Breast epithelium (tissue), 4 donors: ENCODE measurements at places on chromosomes 5 and 9. TPM values are rescaled to one million over a fixed set of nuclear protein-coding genes. Genes with fewer than 3 reads are reported as not detected.
A peak's percentile ranks its signal among the peaks of the same experiment; 100 is the strongest.

TLX3 gene
- not detected for total RNA-seq

AIF1L gene
- 33.8 TPM for total RNA-seq

RALGPS1 gene
- 15.1 TPM for total RNA-seq

WDR38 gene
- 0.33 TPM for total RNA-seq

DNA sequence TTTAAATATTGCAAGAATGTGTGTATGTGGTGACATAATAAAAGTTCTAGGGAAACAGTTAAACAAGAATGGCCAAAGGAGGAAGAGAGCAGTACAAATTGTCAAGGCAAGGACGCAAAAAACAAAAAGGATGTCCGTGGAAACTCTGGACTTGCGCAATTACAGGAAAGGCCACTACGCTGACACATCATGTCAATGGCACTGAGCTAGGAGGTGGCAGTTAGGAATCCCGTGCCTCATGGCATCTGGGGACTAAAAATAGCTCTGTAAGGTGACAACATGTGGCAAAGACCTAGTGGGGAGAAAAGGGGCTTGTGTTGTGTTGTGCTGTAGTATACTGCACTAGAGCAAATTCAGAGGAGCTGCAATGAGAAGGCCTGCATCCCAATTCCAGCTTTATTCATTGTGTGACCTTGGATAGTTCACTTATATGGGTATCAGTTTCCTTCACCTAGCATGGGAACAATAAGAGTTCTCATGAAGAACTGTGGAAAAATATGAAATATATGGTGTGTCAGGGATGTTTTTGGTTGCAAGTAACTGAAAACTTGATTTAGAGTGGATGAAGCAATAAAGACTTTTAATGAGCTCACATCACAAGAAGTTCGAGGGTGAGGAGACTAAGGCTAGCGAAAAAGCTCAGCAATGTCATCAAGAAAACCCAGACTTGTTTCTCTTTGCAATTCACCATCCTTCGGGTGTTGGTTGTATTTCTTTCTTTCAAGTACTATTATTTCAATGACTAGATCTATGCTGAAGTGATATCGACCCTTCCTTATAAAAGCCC, 124.1 kb upstream of the STC2 start:
- no peaks in the 10 kb centered on the region for H3K27me3 ChIP-seq
- peak; percentile 65 for DNase-seq
- H3K27ac ChIP-seq: peak overlapping the region; percentile 72

GRCh38 chr5:168607946-168608345, 28.8 kb upstream of the PANK3 start:
- DNase-seq: no peak
- no peaks in the 10 kb centered on the region for H3K36me3 ChIP-seq
- H3K27me3 ChIP-seq: no peaks in the 10 kb centered on the region
- H3K4me3 ChIP-seq: no peak overlapping the region
- H3K27ac ChIP-seq: no peak overlapping the region

DNA sequence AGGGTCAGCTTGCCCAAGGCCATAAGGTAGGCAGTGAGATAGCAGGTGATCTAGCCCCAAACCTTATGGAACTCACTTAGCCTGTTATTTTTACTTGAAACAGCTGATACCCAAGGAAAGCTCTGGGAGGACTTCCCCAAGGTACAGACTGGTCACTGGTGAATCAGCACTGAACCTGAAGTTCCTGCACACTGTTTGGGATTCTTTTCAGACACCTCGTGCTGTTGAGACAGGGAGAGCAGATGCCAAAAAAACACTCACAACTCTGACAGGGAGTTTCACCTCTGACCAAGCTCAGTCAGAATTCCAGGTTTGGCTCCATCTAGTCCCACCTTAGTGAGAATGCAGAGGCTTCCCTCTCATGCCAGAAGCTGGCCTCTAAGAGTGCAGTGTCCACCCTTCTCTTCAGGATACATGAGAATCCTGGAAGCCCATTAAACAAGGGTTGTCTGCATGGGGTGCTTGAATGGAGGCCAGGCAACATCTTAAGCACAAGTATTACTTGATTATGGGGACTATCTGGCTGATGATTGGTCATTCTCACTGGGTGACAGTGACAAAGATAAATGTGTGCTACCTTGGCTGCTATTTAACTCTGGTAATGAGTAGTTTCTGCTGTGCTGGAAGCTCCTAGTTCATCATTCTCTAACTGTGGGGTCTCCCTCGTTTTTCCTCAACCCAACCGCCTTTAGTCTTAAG, 122.8 kb upstream of the SLIT3 start:
- H3K4me1 ChIP-seq: no peaks in the 10 kb centered on the region
- no peak overlapping the region for H3K4me3 ChIP-seq
- H3K27me3 ChIP-seq: no peaks in the 10 kb centered on the region

DNA sequence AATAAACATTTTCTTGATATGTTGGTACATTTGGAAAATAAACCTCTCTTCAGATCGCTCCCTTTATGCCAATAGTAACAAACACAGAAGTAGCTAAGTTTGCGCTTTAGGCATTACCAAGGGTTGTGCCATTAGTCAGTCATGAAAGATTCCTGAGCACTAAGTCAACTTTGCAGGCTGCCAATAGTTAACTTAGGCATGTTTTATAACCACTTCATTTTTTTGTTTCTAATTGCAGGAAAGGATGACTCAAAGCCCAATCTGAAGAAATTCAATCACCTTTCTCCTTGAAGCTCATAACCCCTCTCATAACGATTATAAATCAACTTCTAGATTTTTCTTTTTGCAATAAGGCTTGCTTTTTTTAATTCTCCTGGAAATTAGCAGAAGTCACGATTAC, 517.0 kb downstream of the AGTPBP1 start:
- H3K27me3 ChIP-seq: no peaks in the 10 kb centered on the region
- no peak for DNase-seq
- no peaks in the 10 kb centered on the region for H3K36me3 ChIP-seq
- H3K4me3 ChIP-seq: no peak overlapping the region
- no peaks in the 10 kb centered on the region for H3K4me1 ChIP-seq

DNA sequence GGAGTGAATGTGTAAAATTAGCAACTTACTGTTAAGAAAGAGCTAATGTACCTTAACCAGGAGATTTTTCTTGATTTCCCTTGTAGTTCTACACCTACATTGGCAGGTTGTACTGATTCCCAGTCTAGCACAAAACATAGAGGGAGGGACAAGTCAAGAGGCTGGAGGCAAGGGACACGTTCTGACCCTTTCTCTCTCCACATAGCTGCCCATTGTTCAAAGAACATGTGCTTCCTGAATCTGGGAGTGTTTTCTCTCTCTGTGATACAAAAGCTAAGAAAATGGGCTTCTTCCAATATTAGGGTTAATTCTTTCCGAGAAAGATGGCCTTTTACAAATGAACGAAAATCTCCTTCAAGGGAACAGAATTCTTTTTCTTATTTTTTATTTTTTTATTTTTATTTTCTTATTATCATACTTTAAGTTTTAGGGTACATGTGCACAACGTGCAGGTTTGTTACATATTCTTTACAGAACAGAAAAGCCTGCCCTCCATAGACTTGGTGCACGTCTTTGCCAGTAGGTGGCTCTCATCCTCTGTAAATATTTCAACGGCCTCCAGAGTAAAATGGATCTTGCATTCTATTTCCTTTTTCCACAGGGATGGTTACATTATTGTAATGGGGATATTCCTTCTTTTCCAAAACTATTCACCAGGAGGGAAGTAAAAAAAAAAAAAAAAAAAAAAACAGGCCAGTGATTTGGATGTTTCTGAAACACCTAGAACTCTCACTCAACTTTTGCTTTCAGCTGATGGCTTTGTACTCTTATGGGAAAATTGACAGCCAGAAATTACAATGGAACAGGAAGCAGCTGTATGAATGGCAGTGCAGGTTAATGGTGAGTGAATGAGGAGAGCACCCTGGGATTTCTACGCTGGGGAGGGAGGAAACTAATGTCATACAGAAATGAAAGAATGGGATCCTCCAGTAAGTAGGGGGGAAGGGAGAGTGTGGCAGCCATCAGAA, 13.1 kb upstream of the IFNA5 start:
- H3K4me1 ChIP-seq: no peaks in the 10 kb centered on the region
- H3K4me3 ChIP-seq: no peak overlapping the region
- no peak overlapping the region for H3K27ac ChIP-seq
- no peaks in the 10 kb centered on the region for H3K27me3 ChIP-seq

GRCh38 chr5:151178777-151179488, 21.4 kb upstream of the ANXA6 start:
- H3K27me3 ChIP-seq: no peaks in the 10 kb centered on the region
- no peak overlapping the region for H3K4me3 ChIP-seq
- no peak for DNase-seq
- H3K36me3 ChIP-seq: no peaks in the 10 kb centered on the region
- no peak overlapping the region for H3K27ac ChIP-seq
